Tongue (tissue), 3 donors: ENCODE measurements at places on chromosomes 6 and 20. TPM values are rescaled to one million over a fixed set of nuclear protein-coding genes. Genes with fewer than 3 reads are reported as not detected.

DNA sequence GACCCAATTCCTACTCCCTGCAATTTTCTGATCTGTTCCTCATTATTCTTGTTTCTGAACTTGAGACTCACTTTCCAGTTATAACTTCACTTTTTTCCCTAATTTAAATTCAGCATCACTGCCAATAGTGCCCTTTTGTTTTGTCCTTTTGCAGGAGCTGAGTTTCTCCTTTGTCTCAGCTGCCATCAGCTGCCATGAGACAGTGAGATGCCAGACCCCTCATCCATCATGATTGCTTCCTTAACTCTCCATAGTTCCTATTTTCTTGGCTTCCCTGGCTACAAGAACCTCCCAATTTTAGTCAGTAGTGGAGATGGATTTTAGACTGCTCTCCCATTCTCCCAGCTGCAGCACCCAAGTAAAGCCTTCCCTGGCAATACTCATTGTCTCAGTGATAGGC lies 518.1 kb downstream of the HDGFL1 start:
- no peak for DNase-seq

GRCh38 chr6:119821380-119821779 lies 471.8 kb upstream of the MAN1A1 start:
- DNase-seq = no peak

DNA sequence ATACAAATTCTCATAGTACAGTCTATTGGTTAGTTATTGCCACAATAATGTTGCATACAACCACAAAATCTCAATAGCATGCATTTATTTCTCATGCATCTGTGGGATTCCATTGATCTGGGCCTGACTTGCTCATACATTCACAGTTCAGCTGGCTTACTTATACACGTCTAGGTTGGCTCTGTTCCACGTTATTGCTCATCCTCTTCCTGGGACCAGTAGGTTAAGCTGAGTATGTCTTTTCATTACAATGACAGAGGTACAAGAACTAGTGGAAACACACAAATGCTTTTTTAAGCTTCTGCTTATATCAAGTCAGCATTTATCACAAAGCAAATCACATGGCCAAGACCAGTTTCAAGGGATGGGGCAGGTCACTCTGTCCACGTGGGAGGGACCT lies 485.3 kb upstream of the BTBD3 start:
- DNase-seq = no peak

GRCh38 chr6:89024456-89024855 lies 56.1 kb upstream of the PNRC1 start:
- no peak for DNase-seq

DNA sequence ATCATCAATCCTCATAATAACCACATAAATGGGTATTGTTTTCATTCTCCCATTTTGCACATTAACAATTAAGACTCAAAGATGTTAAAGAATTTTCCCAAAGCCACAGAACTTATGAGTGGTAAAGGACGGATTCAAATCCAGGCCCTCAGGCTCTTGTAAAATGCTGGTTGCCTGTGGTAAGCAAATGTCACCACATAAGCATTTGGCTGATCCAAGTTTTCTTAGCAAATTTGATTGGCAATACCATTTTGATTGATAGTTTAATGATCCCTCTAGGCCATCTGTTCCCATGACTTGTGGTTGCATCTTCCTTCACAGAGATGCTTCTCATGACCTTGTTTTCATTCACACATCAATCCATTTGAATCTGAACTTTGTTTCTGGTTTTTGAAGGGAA lies 252.0 kb upstream of the RIN2 start:
- no peak for DNase-seq

The MEI4 gene
- 0.31 TPM for total RNA-seq

The BCLAF1 gene
- total RNA-seq = 244 TPM

The OR12D3 gene
- total RNA-seq = not detected

The ASIP gene
- total RNA-seq = not detected
